ENCODE measurements at places on chromosomes 11 and 22. TPM values are rescaled to one million over a fixed set of nuclear protein-coding genes. Genes with fewer than 3 reads are reported as not detected.

- no peak for DNase-seq
- no peaks in the 10 kb centered on the region for H3K36me3 ChIP-seq
These were observed 50.3 kb downstream of the COPB1 start for GRCh38 chr11:14449302-14449714.

DNA sequence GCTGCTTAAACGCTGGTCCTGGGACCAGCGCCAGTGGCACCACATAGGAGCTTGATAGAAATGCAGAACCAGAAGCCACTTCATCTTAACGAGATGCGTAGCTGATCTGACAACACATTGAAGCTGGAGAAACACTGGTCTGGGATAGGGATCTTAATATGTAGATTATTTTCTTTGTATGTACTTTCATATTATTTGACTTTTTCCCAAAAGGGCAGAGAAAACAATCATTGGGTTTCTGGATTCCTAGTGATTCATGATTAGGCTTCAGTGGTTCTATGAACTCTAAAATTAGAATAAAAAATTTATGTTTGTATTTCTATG is 12.3 kb downstream of the MPEG1 start:
- no peaks in the 10 kb centered on the region for H3K27me3 ChIP-seq
- H3K36me3 ChIP-seq: peaks cover 8% of the 10 kb centered on the region
- no peak overlapping the region for H3K4me3 ChIP-seq

- DNase-seq: no peak
- no peak overlapping the region for H3K27ac ChIP-seq
- no peak overlapping the region for H3K4me3 ChIP-seq
- no peaks in the 10 kb centered on the region for H3K4me1 ChIP-seq
These were observed 9.8 kb upstream of the EIF3F start for GRCh38 chr11:7977232-7977917.

DNA sequence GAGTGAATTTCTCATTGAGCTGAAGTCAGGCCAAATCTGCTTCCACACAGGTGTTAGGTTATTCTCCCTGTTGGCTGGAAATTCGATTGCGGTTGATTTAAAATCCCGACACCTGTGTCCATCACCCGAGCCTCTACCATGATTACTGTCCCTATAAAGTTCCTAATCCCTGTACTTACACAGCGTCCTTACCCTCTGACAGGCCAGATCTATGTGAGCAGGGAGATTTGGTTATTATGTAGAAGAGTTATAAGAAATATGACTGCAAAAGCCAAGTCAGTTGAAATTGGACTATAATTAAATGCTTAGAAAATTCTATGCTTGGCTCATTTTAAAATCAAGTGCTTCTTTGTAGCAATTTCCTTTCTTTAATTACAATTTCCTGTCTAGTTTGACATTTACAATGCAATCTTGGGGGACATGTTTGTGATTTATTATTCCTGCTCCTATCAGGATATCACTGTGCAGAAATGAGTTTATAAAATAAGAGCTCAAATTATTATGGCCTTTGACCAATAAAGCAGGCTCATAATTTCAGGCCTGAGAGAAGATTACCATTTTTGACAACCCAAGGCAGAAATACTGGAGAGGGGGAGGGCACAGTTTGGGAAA is 32.5 kb upstream of the LMO1 start:
- no peaks in the 10 kb centered on the region for H3K27me3 ChIP-seq
- no peak overlapping the region for H3K27ac ChIP-seq
- no peaks in the 10 kb centered on the region for H3K36me3 ChIP-seq
- no peak for DNase-seq

- H3K4me3 ChIP-seq: no peak overlapping the region
- no peaks in the 10 kb centered on the region for H3K36me3 ChIP-seq
- no peak overlapping the region for H3K27ac ChIP-seq
- DNase-seq: no peak
- H3K27me3 ChIP-seq: no peaks in the 10 kb centered on the region
- peaks cover 24% of the 10 kb centered on the region for H3K4me1 ChIP-seq
These were observed 255.7 kb downstream of the BUD13 start for GRCh38 chr11:116517077-116517476.

- H3K27me3 ChIP-seq: no peaks in the 10 kb centered on the region
- no peak overlapping the region for H3K4me3 ChIP-seq
- H3K27ac ChIP-seq: no peak overlapping the region
- no peaks in the 10 kb centered on the region for H3K36me3 ChIP-seq
- DNase-seq: no peak
- H3K4me1 ChIP-seq: no peaks in the 10 kb centered on the region
These were observed 12.4 kb downstream of the EMID1 start for GRCh38 chr22:29217827-29218757.

DNA sequence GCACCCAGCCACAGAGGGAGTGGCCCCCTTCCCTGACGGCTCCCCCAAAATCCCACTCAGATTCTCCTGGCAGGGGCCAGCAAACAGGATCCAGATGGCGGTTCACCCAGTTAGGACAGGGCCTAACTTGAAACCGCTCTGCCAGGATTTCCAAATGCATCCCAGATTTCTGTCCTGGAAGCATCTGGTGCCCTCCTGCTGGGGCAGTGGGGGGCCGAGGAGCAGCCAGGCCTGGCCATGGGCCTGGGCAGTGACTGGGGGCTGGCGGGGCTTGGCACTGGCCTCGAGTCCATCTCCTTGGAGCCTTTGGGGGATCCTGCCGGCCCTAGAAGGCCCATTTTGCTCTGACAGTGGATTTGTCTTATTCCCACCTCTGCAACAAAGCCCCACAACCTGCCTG is 17.9 kb upstream of the EMID1 start:
- H3K4me1 ChIP-seq: no peaks in the 10 kb centered on the region
- no peaks in the 10 kb centered on the region for H3K36me3 ChIP-seq
- no peak overlapping the region for H3K27ac ChIP-seq

- H3K36me3 ChIP-seq: no peaks in the 10 kb centered on the region
- no peak overlapping the region for H3K4me3 ChIP-seq
- no peak overlapping the region for H3K27ac ChIP-seq
- DNase-seq: no peak
These were observed 309.5 kb downstream of the CADM1 start for GRCh38 chr11:115194802-115195110.

DNA sequence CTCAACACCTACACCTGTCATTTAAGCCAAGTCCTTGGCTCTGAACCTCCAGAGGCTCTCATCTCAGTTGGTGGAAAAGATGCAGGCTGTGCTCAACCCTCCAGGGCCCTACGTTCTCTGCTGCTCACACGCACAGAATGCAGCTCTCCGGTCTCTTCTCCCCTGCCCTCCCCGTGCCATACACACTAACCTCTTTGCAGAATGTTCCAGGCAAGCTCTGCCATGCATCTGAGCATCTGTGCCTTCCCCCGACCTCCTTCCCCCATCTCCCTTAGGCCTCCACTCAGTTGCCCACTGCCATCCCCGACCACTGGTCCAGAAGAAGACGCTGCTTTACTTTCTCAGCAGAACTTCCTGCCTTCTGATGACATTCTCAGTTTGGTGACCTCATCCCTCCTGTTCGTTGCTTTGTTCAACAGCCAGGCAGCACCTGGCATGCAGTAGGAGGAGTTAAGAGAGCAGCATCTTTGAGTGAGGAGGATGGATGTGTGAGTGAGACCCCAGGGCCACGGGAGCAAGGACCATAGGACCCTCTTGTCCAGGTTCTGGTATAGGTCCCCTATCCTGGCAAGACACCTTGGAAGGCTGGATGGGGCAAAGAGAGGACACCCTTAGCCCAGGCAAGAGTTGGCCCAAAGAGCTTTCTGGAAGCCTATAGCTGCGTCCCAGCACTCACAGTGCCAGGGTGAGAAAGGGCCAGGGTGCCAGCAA is 598.0 kb downstream of the BRD1 start:
- DNase-seq: no peak
- no peaks in the 10 kb centered on the region for H3K36me3 ChIP-seq
- no peaks in the 10 kb centered on the region for H3K27me3 ChIP-seq
- H3K27ac ChIP-seq: no peak overlapping the region
- H3K4me3 ChIP-seq: no peak overlapping the region
- no peaks in the 10 kb centered on the region for H3K4me1 ChIP-seq

GRCh38 chr11:20311444-20311843 is 52.1 kb upstream of the HTATIP2 start:
- H3K27me3 ChIP-seq: no peaks in the 10 kb centered on the region
- no peak overlapping the region for H3K27ac ChIP-seq
- H3K4me3 ChIP-seq: no peak overlapping the region
- no peaks in the 10 kb centered on the region for H3K4me1 ChIP-seq

- no peak for DNase-seq
- no peaks in the 10 kb centered on the region for H3K36me3 ChIP-seq
- no peak overlapping the region for H3K4me3 ChIP-seq
- H3K27ac ChIP-seq: peak overlapping the region; percentile 71
- no peaks in the 10 kb centered on the region for H3K4me1 ChIP-seq
These were observed 82.6 kb downstream of the LRRC32 start for GRCh38 chr11:76587820-76588454.

DNA sequence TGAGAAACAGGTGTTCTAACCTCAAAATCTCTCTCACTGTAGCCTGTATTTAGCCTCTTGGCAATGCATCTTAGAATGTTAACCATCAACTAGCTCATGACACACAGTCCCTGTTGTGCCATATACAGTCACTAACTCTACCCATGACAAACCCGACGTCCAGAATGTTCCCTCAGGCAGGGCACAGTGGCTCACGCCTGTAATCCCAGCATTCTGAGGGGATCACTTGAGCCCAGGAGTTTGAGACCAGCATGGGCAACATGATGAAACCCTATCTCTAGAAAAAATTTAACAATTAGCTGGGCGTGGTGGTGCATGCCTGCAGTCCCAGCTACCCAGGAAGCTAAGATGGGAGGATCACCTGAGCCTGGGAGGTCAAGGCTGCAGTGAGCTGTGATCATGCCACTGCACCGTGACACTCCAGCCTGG is 18.2 kb upstream of the CCDC34 start:
- H3K27me3 ChIP-seq: no peaks in the 10 kb centered on the region
- no peaks in the 10 kb centered on the region for H3K4me1 ChIP-seq
- H3K27ac ChIP-seq: no peak overlapping the region
- no peak for DNase-seq

GRCh38 chr11:89612096-89612495 is 98.0 kb upstream of the TRIM77 start:
- H3K36me3 ChIP-seq: no peaks in the 10 kb centered on the region
- no peaks in the 10 kb centered on the region for H3K27me3 ChIP-seq
- H3K4me1 ChIP-seq: no peaks in the 10 kb centered on the region
- DNase-seq: no peak
- H3K27ac ChIP-seq: no peak overlapping the region

DNA sequence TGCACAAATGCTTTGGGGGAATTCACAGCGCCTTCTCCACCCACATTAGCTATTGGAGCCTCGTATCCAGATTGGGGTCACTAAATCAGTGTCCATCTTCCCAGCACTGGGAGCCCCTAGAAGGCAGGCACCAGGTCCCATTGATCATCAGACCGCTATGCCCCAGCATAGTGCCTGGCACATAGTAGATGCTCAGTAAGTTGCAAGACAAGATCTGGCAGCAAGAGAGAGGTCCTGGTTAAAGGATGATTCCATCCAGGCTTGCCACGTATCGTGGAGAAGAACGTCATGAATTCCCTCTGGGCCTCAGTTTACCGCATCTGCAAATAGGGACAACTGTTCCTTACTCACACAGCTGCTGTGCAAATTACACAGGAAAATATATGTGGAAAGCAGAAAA is 1.7 kb downstream of the TMEM184B start:
- H3K27me3 ChIP-seq: no peaks in the 10 kb centered on the region
- H3K36me3 ChIP-seq: no peaks in the 10 kb centered on the region
- H3K4me3 ChIP-seq: no peak overlapping the region
- peak overlapping the region; percentile 96 for H3K27ac ChIP-seq
- DNase-seq: no peak

SLC22A6 gene
- not detected for total RNA-seq

SGSM1 gene
- 5.8 TPM for total RNA-seq

PEX26 gene
- 38.9 TPM for total RNA-seq

UBASH3B gene
- 12.4 TPM for total RNA-seq

THRSP gene
- not detected for total RNA-seq

MS4A2 gene
- total RNA-seq: 0.39 TPM

OR51B6 gene
- total RNA-seq: not detected

BIK gene
- total RNA-seq: 12.1 TPM
